Cerebellar nuclear complex (tissue), 1 donor: ENCODE measurements at places on chromosomes 6 and 20.

DNA sequence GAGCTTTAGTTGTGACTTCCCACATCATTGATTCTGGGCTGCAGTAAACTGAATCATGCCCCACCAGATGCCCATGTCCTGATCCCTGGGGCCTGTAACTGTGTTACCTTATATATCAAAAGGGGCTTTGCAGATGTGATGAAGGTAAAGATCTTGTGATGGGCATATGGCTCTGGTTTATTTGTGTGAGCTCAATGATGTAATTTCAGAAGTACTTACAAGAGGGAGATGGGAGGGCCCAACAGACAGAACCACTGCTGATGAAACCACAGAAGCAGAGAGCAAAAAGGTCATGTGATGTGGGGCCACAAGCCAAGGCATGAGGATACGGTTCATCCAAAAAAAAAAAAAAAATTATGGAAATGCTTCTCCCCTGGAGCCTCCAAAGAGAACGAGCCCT lies 118.7 kb downstream of the TOX2 start:
- DNase-seq: no peak

DNA sequence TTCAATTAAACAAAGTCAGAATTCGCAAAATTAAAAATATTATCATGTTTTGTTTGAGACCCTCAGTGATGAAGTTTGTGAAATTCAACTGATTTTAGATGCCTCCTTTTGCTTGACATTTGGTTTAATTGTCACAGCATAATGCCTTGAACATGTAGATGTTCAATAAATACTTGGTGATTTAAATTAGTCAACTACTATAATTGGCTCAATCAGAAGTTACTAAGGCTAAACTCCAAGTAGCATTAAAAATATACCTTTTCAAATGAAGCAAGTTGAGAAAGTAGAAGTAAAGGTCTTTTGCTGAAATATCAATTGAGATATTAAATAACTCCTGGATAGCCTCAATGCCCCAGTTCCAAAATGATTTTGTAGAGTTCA lies 145.8 kb upstream of the AKIRIN2 start:
- no peak for DNase-seq

- no peak for DNase-seq
These were observed 87.4 kb upstream of the BHLHE23 start for GRCh38 chr20:63093966-63094766.

- no peak for DNase-seq
These were observed 38.5 kb upstream of the NAA20 start for GRCh38 chr20:19978511-19979210.

GRCh38 chr6:111852725-111853124 lies 20.5 kb downstream of the FYN start:
- DNase-seq: no peak

- no peak for DNase-seq
These were observed 37.3 kb upstream of the TOP1 start for GRCh38 chr20:40991181-40991889.

DNA sequence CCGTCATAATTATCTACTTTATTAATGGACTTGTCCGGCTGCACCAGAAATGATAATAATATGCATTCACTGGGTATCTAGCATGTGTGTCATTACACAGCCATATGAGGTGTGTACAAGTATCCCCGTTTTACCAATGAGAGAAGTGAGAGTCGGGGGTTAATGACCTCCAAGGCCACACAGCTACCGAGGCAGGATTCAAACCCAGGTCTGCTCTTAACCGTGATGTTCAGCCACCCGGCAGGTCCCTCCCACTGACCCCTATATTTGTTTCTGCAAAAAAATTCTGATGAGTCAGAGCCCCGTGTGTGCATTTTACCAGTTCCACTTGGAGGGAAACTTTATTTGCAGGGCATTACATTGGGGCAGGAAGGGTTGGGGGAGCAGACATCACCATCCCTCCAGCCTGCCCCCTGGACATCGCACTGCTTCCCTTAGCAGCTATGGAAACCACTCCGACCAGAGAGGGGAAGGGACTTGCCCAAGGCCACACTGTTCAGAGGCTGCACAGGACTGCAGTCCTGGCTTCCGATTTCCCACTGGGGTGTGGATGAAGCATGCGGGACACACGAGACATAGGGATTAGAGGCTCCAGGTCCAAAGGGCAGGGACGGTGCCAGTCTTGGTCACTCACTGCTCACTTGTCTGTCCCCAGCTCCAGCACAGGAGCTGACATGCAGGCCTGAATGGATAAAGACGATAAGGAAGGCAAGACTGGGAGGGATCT lies 10.1 kb upstream of the SRC start:
- DNase-seq: no peak

DNA sequence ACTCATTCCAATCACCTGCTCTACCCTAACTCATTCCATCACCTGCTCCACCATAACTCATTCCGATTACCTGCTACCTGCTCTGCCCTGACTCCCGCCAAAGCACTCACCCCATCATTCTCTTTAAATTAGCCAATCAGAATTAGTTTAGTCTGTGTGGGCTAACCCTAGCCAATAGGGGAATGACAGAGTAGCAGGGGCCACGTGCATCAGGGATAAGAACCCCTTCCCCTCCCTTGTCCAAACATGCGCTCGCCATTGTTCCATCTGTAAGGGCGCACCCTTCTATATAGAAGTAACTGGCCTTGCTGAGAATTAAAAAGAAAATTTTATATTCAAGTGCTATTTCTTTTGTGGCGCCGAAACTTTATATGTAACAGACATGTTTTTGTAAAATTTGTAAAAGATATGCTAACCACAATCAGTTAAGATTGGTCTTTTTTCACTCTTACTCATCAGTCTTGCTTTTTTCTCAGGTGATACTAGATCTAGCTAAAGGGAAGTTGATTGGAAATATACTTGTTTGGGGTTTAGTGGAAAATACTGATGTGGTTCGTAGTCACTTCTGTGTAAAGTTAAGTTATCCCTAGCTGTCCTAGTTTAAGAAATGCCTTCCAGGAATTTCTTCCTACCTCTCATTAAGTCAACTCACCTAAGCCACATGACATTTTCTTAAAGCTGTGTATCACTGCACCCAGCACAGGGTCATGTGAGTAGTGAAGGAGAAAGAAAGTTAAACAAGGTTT lies 16.5 kb downstream of the RTN4IP1 start:
- no peak for DNase-seq

- DNase-seq: no peak
These were observed 91.1 kb downstream of the DST start for GRCh38 chr6:56551409-56552120.
